ENCODE measurements at places on chromosomes 1 and 21.

GRCh38 chr21:31577271-31577670 lies 82.2 kb upstream of the SOD1 start:
- no peak for DNase-seq

- DNase-seq = no peak
Observed at GRCh38 chr21:21205604-21206003, 207.4 kb downstream of the NCAM2 start.

DNA sequence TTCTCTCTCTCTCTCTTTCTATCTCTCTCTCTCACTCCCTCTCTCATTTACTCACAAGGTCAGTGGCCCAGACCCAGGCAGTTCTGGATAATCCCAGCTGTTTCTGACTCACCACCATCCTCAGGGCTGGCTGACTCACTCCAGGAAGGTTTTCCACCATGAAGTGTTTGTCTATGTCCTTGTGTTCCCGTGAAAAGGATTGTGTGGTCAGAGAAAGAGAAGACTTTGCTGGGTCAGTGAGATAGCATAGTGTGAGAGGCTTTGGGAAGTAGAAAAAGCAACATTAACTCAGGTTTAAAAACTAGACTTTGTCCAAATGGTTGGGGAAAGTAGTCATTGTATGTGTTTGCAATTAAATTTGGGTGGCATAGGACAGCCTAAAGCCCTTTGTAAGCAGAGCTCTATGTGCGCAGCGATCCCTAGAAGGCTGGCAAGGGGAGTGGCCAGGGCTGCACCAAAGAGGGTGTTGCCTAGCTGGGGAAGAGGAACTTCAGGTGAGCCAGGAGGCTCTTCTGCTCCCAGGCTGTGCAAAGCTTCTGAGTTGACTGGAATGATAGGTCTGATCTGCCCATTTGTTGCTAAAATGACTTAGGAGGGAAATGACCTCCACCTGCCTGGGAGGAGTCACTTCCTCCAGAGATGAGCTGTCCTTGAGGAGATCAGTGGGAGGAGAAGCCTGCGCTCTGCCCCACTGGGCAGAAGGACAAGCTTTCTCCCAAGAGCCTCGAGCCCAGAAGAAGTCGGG lies 4.9 kb upstream of the CAPN2 start:
- DNase-seq = no peak

- DNase-seq = no peak
Observed at GRCh38 chr1:87462894-87463293, 134.2 kb downstream of the LMO4 start.

- DNase-seq = no peak
Observed at GRCh38 chr1:195941314-195941713, 666.9 kb downstream of the KCNT2 start.

GRCh38 chr1:185156288-185156853 lies 382 bp downstream of the TRMT1L start:
- no peak for DNase-seq

GRCh38 chr1:3247521-3248121 lies 178.6 kb downstream of the PRDM16 start:
- DNase-seq = no peak

DNA sequence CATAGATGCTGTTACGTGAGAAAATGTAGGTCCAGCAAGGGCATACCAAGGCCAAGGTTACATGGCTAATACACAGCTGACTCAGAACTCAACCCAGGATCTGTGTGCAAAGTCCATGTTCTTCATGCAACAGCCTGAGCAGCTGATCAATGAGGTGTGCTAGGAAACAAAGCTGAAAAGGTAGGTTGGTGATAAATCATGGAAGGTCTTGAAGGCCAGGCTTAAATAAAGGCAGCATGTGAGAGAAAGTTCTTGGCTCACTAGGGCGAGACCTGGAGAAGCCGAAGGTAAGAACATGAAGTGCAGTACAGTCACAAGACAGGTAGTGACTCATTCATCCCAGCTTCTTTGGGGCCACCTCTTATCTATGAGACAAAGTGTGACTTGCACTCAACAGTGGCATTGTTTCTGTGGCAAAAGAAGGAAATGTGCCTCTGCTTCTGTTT lies 33.4 kb downstream of the TLR5 start:
- no peak for DNase-seq

DNA sequence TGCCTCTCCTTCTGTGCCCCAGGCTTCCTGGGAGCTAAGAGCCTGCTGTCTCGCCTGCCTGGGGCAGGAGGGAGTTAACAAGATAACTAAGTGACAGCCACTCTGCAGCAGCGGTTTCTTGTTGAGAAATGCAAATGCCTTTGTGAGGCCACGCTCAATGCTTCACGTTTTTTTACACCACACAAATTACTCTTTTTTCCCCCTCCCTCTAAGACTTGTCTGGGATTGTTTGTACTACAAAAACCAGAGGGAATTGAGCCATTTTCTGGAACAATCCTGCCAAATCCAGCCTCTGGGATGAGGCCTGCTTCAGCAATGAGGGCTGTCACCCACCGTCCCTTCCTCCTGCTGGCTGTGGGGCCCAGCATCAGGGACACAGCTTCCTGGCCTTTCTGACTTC lies 119.6 kb downstream of the ACTL8 start:
- DNase-seq = no peak

DNA sequence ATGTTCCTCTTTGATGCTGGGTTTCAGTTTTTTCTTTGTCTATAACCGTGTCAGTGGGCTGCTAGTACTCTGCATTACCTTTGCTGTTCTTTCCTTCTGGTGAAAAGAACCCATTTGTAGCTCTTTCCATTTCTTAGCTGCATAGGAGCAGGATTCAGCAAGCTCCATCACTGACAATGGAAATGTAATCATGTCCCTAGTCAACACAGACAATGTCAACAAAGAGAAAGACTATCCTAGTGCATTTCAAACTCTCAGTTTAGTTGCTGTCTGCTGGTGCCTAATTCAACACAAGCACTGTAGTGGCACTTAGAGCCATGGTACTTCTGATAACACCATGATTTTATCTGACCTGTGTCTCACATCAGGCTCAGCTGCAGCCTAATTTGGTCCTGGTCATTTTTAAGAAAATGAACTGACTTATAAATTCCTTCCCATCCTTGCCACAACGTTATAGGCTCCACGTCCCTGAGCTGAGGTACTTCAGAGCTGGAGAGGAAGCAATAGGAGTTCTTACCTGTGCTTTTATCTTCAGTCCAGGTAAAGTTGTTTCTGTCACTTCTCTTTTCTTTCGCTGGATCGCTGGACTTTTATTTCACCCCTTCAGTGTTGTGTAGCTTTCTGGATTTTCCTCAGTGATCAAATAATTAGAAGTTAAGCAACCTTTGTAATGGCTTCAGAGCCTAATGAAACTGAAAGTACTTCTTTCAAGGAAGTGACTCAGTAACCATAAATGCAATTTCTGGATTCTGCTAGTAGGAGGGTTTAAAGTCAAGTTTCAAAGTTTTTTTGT lies at the start of gene GBP3:
TSS of gene GBP3 (minus strand) at position 700 of the 793 bp plus-strand sequence. CDS start 2,145 bp downstream, outside the sequence.
- no peak for DNase-seq

GRCh38 chr1:209692296-209692695 lies 12.3 kb upstream of the HSD11B1 start:
- no peak for DNase-seq

- no peak for DNase-seq
Observed at GRCh38 chr1:85984636-85985035, 171.9 kb downstream of the COL24A1 start.

DNA sequence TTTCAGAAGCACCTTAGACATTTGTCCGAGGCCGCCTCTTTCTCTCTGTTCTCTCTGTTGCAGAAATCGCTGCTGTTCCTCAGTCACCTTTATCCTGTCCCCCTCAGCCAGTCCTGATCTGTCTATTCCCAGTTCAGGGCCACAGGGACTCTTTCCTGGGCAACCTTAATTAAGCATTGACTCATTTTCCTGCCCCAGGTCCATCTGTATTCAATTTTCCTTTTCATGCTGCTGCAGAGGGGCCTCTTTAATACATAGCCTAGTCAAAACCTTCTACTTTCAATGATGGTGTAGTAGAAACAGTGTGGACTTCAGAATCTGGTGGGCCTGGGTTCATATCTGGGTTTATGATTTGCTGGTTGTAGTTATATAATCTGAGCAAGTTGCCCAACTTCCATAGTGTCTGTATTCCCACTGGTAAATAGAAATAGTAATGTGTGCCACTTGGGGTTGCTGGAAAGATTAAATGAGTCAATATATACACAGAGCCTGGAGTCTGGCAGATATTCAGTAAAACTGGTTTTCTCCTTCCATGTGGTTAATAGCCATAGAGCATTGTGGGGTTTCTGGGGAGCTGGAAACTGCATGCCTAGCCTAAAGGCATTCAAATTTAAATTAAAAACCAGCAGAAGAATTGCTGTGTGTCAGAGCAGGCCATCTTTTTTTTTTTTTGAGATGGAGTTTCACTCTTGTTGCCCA lies 4.5 kb downstream of the TRAF5 start:
- no peak for DNase-seq

DNA sequence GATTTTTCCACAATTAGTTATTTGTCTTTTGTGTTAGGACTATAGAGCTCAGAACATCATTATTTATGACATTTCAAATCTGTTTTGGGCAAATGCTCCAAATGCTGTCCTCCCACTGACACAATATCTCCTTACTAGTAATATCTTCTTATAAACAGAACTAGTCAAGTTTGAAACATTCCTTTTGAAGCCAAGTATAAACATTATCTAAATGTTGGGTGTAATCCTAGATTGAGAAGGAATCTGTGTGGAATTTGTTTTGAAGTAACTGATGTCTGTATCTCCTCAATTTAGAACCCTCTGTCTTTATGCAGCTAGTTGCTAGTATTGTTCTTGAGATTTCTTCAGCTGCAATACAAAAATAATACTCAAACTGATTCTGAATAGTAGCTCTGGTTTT lies 28.5 kb upstream of the PAXBP1 start:
- no peak for DNase-seq

DNA sequence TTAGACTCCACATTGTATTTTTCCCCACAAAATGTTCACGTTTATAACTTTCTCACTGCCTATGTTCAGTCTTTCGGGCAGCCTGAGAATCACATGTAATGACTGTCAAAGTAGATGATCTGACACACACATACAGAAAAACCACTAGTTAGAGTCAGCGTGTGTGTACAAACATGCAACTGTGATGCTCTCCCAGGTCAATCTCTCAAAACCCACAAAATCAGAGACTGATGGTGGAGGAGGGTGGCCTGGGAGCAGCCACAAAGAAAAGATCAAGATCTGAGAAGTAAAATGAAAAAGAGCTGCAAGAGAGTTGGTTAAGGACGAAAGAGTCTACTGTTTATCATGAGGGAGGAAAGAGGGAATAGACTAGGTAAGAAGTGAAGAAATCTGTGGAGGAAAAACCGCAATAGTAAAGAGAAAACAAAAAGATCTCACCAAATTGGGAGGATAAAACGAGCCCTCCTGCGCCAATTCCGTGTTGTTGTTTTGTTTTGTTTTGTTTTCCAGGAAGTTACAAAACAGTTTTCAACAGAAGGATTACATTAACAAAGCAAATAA lies 2.3 kb downstream of the EGLN1 start:
- DNase-seq = no peak

- no peak for DNase-seq
Observed at GRCh38 chr1:8061673-8062386, 35.7 kb upstream of the ERRFI1 start.

GRCh38 chr1:26031611-26032220 lies 10.1 kb downstream of the EXTL1 start:
- no peak for DNase-seq

DNA sequence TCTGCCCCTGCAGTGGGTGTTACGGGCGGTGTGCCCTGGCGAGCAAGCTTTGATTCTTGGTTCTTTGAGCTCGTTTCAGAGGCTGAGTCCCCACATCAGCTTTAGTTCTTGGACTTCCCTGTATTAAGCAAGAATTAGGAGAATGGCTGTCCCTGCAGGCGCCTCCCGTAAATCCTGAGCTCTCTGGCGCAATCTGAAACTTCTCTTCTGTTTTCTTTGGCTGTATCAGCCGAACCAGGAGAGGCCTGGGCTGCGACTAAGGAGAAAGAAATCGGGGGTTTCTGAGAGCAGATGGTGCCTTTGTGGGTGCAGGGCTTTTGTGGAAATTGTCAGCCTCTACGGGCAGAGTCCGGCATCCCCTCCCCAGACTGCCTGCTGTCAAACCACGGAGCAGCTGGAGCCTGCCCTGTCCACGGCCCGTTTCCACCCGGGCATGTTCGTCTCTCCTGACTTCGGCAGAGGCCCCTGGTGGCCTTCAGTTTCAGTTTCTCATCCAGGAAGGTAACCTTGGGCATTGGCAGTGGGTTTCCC lies 17.9 kb downstream of the CSTB start:
- DNase-seq = no peak

GRCh38 chr1:232630047-232630893 lies at the start of gene SIPA1L2:
SIPA1L2 (minus strand) TSS chr1:232630133; CDS start chr1:232515339, 114,794 bp downstream.
- peak; percentile 91 for DNase-seq

GRCh38 chr21:41369105-41369919 lies 7.5 kb downstream of the MX2 start:
- DNase-seq = peak; percentile 49

- DNase-seq = peak; percentile 51
Observed at GRCh38 chr1:167935216-167936067, 1.0 kb upstream of the DCAF6 start.

- DNase-seq = no peak
Observed at GRCh38 chr1:16922466-16922865, 735 bp downstream of the CROCC start.

DNA sequence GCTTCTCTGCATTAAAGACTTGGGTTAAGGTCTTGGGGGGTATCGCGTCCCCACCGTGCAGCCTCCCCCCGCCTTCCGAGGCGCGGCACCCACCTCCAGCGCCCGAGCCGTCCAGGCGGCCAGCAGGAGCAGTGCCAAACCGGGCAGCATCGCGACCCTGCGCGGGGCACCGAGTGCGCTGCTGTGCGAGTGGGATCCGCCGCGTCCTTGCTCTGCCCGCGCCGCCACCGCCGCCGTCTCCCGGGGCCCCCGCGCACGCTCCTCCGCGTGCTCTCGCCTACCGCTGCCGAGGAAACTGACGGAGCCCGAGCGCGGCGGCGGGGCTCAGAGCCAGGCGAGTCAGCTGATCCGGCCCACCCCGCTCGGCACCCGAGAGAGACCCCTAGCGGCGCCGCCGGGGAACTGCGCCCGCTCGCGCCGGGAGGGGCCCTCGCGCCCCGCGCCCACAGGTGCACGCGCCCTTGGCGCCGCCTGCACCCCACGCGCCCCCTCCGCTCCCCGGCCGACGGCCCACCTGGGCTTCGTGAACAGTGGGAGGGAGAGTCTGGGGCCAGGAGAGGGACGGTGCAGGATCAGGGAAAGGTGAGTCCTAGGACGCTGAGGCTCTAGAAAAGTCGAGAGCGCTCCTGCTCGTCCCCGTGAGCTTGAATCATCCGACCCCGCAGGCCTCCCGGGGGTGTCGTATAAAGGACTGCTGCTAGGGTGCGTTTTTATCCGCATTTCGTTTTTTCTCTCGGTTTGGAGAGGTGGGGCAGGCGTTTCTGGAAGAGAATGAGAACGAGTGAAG lies at the start of gene APP:
TSS of gene APP (minus strand) at position 300 of the 787 bp plus-strand sequence. CDS start at position 150, 150 bp downstream.
- peak; percentile 90 for DNase-seq
